ENCODE measurements at places on chromosomes 4 and X.

DNA sequence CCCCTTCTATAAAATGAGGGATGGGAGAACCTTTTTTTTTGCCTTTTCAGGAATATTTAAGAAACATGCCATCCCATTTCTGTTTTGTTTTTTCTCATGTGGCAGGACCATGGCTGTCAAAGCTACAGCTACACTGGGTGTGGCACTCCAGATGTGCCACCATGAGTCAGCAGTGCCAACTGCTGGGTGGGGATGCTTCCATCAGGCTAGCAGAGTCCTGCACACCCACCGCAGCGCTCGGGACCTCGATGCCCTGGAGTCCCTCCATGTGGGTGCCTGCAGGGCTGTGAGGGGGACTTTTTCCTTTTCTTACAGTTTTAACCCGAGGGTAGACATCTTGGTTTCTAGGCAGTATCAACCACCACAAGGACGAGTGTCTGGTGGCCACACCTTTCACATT, 352.6 kb downstream of the NR3C2 start:
- no peak for DNase-seq

- DNase-seq = no peak
Observed at GRCh38 chrX:52353838-52354237, 15.0 kb upstream of the XAGE2 start.

GRCh38 chr4:82866706-82867385, 24.1 kb downstream of the SEC31A start:
- no peak for DNase-seq

- no peak for DNase-seq
Observed at GRCh38 chr4:17552427-17552826, 24.6 kb upstream of the LAP3 start.

- DNase-seq = no peak
Observed at GRCh38 chr4:75831856-75832405, 70.3 kb downstream of the PPEF2 start.

GRCh38 chrX:34578237-34578636, 78.8 kb downstream of the TMEM47 start:
- no peak for DNase-seq

DNA sequence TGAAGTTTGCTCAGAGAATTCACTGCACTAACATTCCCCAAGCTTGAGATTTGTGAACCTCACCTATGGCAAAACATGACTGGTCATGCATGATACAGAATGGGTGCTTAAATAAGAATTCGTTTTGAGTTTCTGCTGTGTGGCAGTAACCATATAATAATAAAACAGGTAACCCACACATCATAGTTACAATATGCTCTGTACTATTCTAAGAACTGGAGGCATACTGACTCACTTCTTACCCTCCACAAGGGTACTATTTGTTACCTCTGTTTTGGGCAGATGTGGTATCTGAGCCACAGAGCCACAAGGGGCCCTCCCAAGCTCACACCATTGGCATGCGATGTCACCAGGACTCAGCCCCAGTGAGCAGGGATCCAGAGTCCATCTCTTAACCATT, 17.6 kb downstream of the SLC2A9 start:
- peak; percentile 42 for DNase-seq

DNA sequence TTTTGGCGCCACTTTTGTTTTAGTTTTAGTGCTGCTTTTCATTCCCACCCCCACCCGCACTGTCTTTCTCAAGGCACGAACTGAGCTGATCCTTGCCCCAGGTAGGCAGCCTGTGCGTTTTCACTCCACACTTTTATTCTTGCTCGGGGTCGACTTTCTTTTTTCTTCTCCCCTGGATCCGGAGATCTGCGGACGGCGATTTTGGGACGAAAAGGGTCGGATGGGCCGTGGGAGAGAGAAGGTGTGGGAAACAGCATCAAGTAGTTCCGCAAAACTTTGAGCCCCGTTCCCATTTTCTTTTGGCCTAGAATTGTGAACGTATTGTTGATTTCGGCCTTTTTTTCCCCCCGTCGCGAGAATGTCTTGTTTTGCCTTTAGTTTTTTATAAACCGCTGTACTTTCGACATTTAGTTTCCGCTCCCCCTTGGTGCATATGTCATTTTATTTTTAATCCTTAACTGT, 531 bp downstream of the STAG2 start:
- no peak for DNase-seq

DNA sequence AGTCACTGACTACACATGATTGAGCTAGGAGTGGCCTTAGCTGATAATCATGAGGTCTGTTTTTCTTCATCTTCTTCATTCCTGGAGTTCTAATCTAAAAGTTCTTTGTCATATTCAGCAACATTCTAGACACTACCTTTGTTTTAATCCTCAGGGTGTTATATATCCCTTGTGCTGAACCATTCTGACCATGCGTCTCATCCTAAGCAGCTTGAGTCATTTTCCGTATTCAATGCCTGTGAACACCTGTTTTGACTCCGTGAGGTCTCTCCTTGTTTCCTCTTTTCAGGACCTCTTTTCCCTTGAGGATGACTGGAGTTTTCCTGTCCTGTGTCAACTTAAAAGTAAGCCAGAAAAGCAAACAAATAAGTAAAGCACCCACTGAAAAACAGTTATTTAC, 597.9 kb downstream of the GBA3 start:
- no peak for DNase-seq
